Temporal lobe (tissue), 4 donors: ENCODE measurements at places on chromosomes 7 and 10. TPM values are rescaled to one million over a fixed set of nuclear protein-coding genes. Genes with fewer than 3 reads are reported as not detected.

The OR2A1 gene
- under 0.01 TPM for total RNA-seq

The ETV1 gene
- total RNA-seq: 34.4 TPM

The CALY gene
- total RNA-seq: 13.3 TPM

The LIPJ gene
- total RNA-seq: 0.74 TPM

The MMRN2 gene
- 5.2 TPM for total RNA-seq

The WEE2 gene
- total RNA-seq: 0.49 TPM

The CLDN3 gene
- total RNA-seq: not detected

The MEOX2 gene
- total RNA-seq: 0.25 TPM

The POLR2J2 gene
- total RNA-seq: 3.2 TPM

The TMEM270 gene
- total RNA-seq: not detected

The CALN1 gene
- total RNA-seq: 56.1 TPM

The EN2 gene
- total RNA-seq: not detected

The SDHAF3 gene
- total RNA-seq: 6.1 TPM

The PRSS2 gene
- total RNA-seq: not detected

The KCNIP2 gene
- 7.9 TPM for total RNA-seq

The GRID2IP gene
- 0.74 TPM for total RNA-seq

The PRSS37 gene
- total RNA-seq: not detected

The PIK3CG gene
- total RNA-seq: 0.98 TPM

The UBTD1 gene
- total RNA-seq: 0.49 TPM

The PKD2L1 gene
- 0.25 TPM for total RNA-seq

The HECW1 gene
- 35.4 TPM for total RNA-seq

The RAMP3 gene
- total RNA-seq: 6.1 TPM

The CD36 gene
- total RNA-seq: 6.6 TPM

The HMX2 gene
- not detected for total RNA-seq

The SOSTDC1 gene
- total RNA-seq: 19.2 TPM

The CACNB2 gene
- total RNA-seq: 6.9 TPM

The HOXA13 gene
- not detected for total RNA-seq

The TMEM196 gene
- total RNA-seq: 12.0 TPM

The NPY gene
- 26.1 TPM for total RNA-seq

The SORCS1 gene
- total RNA-seq: 15.2 TPM

The FEZF1 gene
- total RNA-seq: 0.25 TPM

The AOC1 gene
- total RNA-seq: not detected

The CDHR1 gene
- total RNA-seq: 4.2 TPM

The NUPR2 gene
- not detected for total RNA-seq

The AASS gene
- 15.2 TPM for total RNA-seq

The SPDYE6 gene
- total RNA-seq: not detected

The SPDYE5 gene
- total RNA-seq: not detected

The RELN gene
- 52.6 TPM for total RNA-seq

The ABCC2 gene
- 0.49 TPM for total RNA-seq

The NKX2-3 gene
- under 0.01 TPM for total RNA-seq
